ENCODE measurements at places on chromosomes 5 and 9.

- no peak for DNase-seq
Measured at GRCh38 chr9:106893088-106893487, 30.1 kb downstream of the ZNF462 start.

GRCh38 chr5:125130591-125130990, 384.2 kb upstream of the ZNF608 start:
- DNase-seq = no peak

DNA sequence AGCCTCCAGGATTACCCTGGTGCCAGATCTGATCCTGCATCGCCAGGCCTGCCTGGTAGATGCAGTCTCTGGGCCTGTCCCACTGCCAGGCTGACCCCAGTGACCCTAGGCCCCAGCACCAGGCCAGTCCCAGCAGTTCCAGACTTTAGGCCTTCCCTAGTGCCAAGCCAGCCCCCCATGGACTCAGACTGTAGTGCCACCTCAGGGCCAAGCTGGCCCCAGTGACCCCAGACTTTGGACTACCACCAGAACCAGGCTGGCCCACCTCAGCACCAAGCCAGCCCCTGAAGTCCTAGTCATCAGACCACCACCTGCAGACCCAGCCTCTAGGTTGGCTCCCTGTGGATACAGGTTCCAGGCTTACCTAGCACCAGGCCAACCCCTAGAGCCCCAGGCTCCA, 142.5 kb downstream of the PJA2 start:
- no peak for DNase-seq

GRCh38 chr9:93864032-93864431, 91.1 kb downstream of the BARX1 start:
- no peak for DNase-seq

GRCh38 chr9:15239816-15240215, 67.2 kb downstream of the TTC39B start:
- no peak for DNase-seq

DNA sequence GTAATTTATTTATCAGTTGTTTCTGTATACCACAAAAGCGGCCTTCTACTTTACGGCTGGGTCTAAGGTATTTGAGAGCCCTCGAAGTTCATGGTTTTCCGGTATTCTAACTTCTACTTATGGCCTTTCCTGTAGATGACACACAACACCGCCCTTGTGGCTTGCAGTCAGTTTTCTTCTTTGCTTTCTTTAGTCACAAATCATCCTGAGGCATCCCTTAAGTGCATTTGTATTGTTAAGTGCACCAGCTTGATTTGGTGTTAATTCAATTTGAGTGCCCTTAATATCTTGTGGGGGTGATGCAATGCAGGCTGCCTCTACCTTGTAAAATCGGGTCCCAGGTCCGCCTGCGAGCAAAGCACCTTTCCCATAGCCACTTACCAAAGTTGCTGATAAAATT, 511.9 kb downstream of the CCDC171 start:
- no peak for DNase-seq

DNA sequence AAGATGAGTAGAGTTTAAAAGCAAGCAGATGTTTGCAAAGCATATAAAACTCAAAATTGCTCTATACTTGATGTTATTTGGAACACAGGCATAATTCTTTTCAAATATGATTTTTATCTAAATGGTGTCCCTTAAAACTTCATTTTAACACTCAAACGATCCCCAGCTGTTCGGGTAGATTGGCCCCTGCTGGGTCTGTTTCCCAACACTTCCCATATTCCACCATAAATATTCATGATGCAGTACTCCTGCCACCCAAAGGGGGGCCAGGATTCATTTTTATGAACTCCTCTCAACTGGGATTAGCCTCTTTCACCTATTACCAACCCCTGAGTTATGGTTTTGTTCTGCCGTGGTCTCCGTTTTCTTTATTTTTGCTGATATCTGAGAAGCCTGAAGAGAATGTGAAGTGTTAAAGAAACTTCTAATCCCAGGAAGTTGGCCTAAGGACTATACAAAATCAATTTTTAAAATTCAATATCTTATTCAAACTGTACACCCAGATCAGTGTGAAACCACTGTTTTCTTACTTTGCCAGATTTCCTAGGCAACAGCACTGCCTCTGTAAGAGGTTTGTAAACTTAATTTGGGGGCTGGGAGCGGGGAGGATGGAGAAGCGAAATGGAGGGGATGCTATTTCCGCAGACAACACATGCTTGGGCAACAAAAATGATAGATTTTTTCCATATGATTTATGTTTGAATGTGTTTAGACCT, 384.1 kb downstream of the DMRT2 start:
- no peak for DNase-seq

DNA sequence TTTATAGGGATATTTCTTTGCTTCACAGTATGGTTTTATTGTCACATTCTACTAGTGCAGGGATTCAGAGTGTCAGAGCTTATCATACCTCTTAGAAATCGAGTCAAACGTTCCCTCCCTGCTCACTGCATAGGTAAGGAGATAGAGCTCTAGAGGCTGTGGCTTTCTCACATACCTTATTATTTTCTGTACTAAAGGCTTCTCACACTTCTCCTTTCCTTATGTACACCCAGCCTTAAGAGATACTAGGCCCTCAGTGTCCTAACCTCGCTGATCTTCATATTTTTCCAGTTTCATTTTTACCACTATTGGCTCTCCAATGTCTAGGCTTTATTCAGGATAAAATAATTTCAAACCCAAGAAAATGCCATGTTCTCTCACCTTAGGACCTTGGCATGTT, 297.3 kb upstream of the RIOK2 start:
- no peak for DNase-seq

- no peak for DNase-seq
Measured at GRCh38 chr9:124352616-124353015, 62.6 kb downstream of the PSMB7 start.

GRCh38 chr5:9187614-9188013, 358.3 kb downstream of the SEMA5A start:
- no peak for DNase-seq

All from CD4-positive, CD25-positive, alpha-beta regulatory T cell (primary cell).